ENCODE measurements at places on chromosomes 16 and 17.

DNA sequence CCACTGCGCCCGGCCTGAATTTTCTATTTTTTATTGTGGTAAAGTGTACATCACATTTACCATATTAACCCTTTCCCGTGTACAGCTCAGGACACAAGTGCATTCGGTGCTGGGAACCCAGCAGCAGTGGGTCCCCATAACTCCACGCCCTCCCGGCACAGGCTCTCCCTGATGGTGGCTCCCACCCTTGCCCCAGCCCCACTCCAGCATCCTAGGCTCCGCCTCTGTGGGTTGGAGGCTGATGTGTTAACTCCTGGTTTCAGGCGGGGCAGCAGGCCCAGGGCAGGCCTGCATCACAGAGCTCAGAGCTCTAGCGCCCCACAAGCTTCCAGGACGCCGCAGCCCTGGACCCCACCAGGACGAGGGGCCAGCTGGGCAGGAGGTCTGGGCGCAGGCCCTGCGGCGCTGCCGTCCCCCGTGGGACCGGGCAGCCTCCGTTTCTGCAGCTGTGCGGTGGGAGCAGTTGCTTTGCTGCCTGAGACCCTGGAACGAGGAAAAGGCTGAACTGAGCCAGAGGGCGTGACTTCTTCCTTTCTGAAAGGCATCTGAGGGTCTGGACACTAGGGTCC lies 19.6 kb downstream of the ZFPM1 start:
- DNase-seq: no peak

DNA sequence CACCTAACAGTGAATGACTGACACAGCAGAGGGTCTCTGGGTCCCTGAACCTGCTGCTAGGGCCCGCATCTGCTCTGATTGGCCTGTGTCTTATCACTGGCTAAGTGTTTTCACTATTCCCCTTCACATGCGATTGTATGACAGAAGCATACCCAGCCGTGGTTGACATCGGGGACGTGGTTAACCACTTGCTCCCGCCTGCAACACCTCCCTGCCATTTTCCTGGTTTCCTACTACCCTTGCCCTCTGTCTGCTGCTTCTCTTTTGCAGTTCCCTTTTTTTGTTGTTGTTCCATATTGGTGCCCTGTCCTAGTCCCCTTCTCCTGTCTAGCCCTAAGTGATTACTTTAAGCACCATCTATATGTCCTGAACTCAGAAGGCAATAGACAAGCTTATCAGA lies 177.0 kb downstream of the RGS9 start:
- DNase-seq: no peak

- DNase-seq: peak; percentile 86
Observed at GRCh38 chr17:59963738-59964481, 630 bp downstream of the RNFT1 start.

DNA sequence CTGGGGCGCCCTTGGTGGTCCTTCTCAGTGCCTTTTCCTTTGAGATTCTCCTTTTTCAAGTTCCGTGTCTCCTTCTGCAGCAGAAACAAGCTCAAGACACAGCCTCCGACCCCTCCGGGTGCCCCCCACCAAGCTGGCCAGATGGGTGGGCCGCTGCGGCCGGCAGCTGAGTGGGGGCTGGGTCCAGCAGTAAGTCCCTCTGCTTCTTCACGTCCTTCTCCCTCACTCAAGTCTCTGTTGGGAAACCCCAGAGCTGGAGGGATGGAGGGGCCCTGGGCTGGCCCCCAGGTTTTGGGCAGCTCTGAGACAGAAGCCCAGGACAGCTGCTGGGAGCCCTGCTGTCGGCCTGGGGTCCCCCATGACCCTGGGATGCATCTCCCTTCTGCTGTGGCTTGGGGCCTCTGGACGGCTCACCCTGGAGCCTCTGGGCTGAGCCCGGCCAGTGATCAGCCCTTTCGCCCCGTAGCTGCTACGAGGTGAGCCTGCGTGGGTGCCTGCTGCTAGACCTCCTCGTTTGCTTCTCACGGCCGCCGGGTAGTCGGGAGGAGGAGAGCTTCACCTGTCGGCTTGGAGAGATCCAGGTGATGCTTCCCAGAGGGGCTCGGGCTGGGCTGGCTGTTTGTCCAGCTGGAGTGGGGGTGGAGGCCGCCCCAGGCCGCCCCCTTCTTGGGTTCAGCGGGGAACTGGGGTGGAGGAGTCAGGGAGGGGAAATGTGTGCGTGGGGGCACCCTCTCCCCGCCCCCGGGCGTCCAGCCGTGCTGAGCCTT lies 10.7 kb downstream of the ENGASE start:
- DNase-seq: no peak

GRCh38 chr16:1615761-1616160 lies 3.6 kb downstream of the CRAMP1 start:
- DNase-seq: peak; percentile 48

DNA sequence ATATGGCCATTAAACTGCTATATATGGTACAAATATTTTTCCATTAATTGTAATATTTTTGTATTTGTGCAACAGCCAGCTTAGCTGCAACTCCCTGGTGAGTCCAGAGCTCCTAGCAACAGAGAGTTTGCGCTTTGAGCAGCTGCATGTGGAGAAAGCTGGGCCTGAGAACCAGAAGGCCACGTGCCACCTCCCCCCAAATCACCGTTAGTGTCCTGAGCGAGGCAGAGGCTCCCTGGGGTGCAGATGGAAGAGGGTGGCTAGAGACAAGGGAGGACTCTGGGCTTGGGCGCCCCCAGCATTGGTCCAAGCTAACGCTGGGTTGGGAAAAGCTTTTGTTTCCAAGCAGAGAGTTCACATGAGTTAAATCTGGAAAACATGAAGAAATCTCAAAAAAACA lies 41.6 kb downstream of the HSBP1 start:
- DNase-seq: no peak

DNA sequence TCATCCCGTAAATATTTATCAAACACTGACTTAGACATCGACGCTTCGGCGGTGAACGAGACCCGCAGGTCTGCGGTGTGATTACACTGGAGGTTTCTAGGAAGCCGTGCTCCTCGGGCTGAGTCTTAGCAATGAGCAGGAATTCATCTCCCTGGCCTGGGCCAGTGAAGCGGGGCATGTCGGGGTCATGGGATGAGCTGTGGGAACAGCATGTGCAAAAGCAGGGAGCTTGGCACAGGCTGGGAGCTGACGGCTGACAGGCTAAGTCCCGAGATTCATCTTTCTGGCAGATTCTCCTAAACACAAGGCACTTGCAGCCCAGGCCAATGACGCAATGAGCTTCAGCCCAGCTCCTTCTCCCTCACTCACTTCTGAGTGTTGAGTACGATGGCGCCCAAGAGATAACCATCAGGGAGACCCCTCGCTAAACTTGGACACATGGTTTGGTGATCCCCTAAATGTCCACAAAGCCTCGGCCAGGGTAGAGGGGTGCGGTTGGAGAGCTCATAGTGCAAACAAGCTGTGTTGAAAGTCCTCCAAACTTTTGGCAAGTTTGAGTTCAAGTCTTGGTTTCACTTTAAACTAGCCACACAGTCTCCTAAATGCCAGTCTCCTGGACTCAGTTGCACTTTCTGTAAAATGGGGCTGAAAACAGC lies 12.8 kb downstream of the CRISPLD2 start:
- DNase-seq: peak; percentile 66
